ENCODE measurements at places on chromosomes 2 and 18. TPM values are rescaled to one million over a fixed set of nuclear protein-coding genes. Genes with fewer than 3 reads are reported as not detected.

The CHRNG gene
- total RNA-seq, result not detected

GRCh38 chr18:48134609-48135008 is 204.2 kb upstream of the SMAD2 start:
- H3K4me3 ChIP-seq, result peak overlapping the region; percentile 65
- no peaks in the 10 kb centered on the region for H3K36me3 ChIP-seq
- DNase-seq, result no peak
- peak overlapping the region; percentile 91 for H3K27ac ChIP-seq
- H3K4me1 ChIP-seq, result peaks cover 100% of the 10 kb centered on the region

- no peak for DNase-seq
- no peaks in the 10 kb centered on the region for H3K4me1 ChIP-seq
- H3K4me3 ChIP-seq, result no peak overlapping the region
- H3K36me3 ChIP-seq, result no peaks in the 10 kb centered on the region
- no peaks in the 10 kb centered on the region for H3K27me3 ChIP-seq
- H3K27ac ChIP-seq, result no peak overlapping the region
Measured at GRCh38 chr2:25692737-25693445, 19.5 kb upstream of the DTNB start.

The SPATA3 gene
- total RNA-seq, result not detected

The GTF2A1L gene
- total RNA-seq, result 0.22 TPM

The SH2D6 gene
- total RNA-seq, result not detected

The KLHL14 gene
- 0.95 TPM for total RNA-seq

The MC5R gene
- total RNA-seq, result 0.57 TPM

- DNase-seq, result no peak
- H3K27ac ChIP-seq, result no peak overlapping the region
- H3K4me1 ChIP-seq, result peaks cover 4% of the 10 kb centered on the region
- no peaks in the 10 kb centered on the region for H3K27me3 ChIP-seq
- H3K4me3 ChIP-seq, result no peak overlapping the region
Measured at GRCh38 chr2:223720367-223720766, 117.0 kb downstream of the AP1S3 start.

The RFTN2 gene
- total RNA-seq, result 7.4 TPM

DNA sequence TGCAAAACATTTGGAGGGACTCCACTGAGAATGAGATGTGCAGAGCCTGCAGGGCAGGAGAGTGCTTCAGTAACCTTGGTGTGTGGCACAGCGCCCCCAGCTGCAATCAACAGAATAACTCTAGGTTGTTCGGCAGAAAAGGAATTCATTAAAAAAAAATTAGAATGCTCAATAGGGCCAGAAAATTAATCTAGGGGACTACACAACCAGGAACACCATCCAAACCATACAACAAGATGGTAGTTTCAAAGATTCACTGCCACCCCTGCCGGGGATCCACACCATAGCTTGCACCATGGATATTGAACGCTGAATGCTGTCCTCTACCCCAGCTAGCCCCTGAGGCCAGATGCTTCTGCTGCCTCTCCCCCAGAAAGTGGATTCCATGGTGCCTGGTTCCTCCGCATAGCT is 50.1 kb downstream of the THUMPD2 start:
- no peaks in the 10 kb centered on the region for H3K36me3 ChIP-seq
- H3K4me3 ChIP-seq, result no peak overlapping the region
- DNase-seq, result no peak

DNA sequence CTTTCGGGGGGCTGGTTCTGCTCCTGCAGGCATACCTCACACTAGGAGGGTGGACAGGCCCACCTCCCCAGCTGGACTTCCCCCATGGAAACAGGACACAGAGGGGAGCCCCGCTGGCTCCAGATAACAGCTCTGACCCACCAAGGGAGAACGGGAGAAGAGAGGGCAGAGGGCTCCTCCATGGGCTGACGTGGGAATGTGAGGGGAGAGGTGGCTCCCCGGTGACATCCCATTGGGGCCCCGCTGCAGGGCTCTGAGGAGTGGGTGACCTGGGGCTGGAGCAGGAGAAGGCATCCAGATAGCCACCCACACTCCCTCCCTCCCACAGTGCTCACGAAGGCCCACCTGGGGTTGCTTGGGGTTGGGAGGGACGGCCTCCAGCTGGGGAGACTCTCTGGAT is 45.9 kb downstream of the FBLN7 start:
- no peaks in the 10 kb centered on the region for H3K4me1 ChIP-seq
- H3K27me3 ChIP-seq, result no peaks in the 10 kb centered on the region
- DNase-seq, result no peak
- no peaks in the 10 kb centered on the region for H3K36me3 ChIP-seq
- no peak overlapping the region for H3K27ac ChIP-seq

The DPP4 gene
- total RNA-seq, result 3.1 TPM

- no peaks in the 10 kb centered on the region for H3K36me3 ChIP-seq
- no peaks in the 10 kb centered on the region for H3K27me3 ChIP-seq
- DNase-seq, result no peak
- no peak overlapping the region for H3K4me3 ChIP-seq
- peaks cover 3% of the 10 kb centered on the region for H3K4me1 ChIP-seq
Measured at GRCh38 chr2:109226128-109226527, 97.1 kb downstream of the SH3RF3 start.

DNA sequence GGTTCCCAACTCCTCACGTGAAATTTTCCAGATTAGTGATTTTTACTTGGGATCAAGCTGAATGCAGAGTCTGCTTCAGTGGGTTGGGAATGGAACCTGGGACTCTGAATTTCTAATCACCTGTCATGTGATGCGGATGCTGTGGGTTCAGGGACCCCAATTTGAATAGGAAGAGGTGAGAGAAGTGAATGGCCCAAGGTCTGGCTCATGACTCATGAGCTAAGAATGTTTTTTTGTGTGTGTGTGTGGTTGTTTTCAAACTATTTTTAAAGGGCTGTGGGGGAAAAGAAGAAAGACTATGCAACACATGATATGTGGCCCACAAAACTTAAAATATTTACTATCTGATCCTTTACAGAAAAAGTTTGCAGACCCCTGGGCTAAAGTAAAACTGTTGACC is 108.5 kb upstream of the CYRIA start:
- peaks cover 11% of the 10 kb centered on the region for H3K27me3 ChIP-seq
- H3K4me1 ChIP-seq, result no peaks in the 10 kb centered on the region
- H3K4me3 ChIP-seq, result no peak overlapping the region
- no peaks in the 10 kb centered on the region for H3K36me3 ChIP-seq
- H3K27ac ChIP-seq, result no peak overlapping the region

The STAT4 gene
- 2.8 TPM for total RNA-seq

DNA sequence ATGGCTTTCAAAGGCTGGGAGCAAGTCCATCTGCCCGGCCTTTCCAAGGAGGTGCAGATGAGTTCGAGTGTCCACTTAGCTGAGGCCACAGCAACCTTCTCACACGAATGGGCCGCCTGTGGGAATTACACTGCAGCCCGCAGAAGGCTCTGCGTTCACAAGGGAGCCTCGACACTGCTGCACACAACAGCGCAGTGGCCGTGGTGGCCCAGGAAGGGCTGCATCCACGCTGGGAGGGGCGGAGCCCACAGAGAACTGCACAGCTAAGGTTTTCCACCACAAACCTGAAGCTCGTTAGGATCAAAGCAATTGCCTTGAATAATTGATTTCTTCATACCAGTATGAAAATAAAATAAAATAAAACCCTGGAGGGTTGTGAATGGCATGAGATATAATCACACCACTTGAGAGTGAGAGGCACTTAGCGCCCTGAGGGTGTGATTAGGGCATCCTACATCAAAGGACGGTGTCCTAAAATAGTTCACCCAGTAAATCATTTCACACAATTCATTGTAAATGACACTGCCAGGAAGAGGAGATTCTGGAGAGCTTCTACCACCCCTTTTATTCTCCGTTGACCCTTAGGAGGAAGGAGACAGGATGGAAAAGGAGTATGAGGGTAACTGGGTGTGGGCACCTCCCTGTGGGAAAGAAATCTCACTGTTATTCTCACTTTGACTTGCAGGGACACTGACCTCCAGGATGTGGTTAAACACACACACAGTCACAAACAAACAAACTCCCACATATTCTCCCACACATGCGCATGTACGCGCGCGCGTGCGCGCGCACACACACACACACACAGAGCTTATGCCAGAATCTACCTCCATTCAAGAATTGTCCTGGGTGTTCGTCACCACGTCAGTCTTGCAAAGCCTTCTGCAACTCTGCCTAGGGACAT is 256.6 kb upstream of the ID2 start:
- no peaks in the 10 kb centered on the region for H3K36me3 ChIP-seq
- peaks cover 12% of the 10 kb centered on the region for H3K27me3 ChIP-seq
- H3K4me1 ChIP-seq, result no peaks in the 10 kb centered on the region
- no peak overlapping the region for H3K4me3 ChIP-seq
- DNase-seq, result no peak
- no peak overlapping the region for H3K27ac ChIP-seq

The SPHKAP gene
- total RNA-seq, result not detected

DNA sequence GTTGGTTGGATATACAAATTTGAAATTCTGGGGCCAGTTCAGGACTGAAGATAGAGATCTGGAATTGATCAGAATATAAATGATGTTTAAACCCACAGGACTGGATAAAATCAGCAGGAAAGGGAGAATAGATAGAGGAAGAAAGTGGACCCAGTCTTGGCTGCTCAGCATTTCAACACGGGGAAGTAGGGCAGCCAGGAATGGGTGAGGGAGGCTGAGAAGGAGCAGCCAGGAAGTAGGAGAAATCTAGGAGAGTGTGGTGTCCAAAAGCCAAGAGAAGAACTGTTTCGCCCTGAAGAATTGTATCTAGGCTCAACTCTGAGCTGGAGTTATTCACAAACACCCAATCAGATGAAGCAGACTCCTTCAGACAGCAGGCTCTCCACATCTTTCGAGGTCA is 197.9 kb downstream of the CDCA7 start:
- DNase-seq, result no peak
- H3K27me3 ChIP-seq, result no peaks in the 10 kb centered on the region
- H3K4me3 ChIP-seq, result no peak overlapping the region
- no peaks in the 10 kb centered on the region for H3K4me1 ChIP-seq

- no peaks in the 10 kb centered on the region for H3K36me3 ChIP-seq
- no peak overlapping the region for H3K4me3 ChIP-seq
- H3K27ac ChIP-seq, result no peak overlapping the region
- H3K27me3 ChIP-seq, result no peaks in the 10 kb centered on the region
Measured at GRCh38 chr2:191322828-191323506, 77.8 kb downstream of the MYO1B start.

GRCh38 chr2:29317077-29317517 is 201.9 kb downstream of the CLIP4 start:
- no peaks in the 10 kb centered on the region for H3K36me3 ChIP-seq
- DNase-seq, result no peak
- H3K27ac ChIP-seq, result no peak overlapping the region
- H3K4me1 ChIP-seq, result no peaks in the 10 kb centered on the region
- H3K4me3 ChIP-seq, result no peak overlapping the region

DNA sequence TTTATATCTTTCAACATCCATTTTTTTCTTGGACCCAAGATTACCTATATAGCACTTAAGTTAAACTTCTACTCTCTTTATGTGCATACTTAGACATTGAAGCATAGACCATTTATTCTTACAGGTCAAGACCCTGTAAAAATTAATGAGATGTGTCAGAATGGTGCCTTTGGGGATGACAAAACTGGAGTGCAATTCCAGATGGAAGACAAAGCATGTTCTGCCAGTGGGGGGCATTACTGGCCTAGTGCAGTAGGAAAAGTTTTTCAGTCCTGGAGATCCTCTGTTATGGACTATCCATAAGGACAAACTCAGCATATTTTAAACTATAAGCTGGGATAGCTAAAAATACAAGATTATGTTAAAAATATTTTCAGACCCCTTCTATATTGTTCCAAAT is 57.8 kb upstream of the MMADHC start:
- no peak overlapping the region for H3K27ac ChIP-seq
- H3K36me3 ChIP-seq, result no peaks in the 10 kb centered on the region
- H3K27me3 ChIP-seq, result no peaks in the 10 kb centered on the region
- DNase-seq, result no peak
- no peaks in the 10 kb centered on the region for H3K4me1 ChIP-seq

All from esophagus squamous epithelium (tissue), 5 donors.